ENCODE measurements at places on chromosomes 2 and 18.

GRCh38 chr2:68741238-68741637, 6.6 kb downstream of the ARHGAP25 start:
- DNase-seq, result no peak

DNA sequence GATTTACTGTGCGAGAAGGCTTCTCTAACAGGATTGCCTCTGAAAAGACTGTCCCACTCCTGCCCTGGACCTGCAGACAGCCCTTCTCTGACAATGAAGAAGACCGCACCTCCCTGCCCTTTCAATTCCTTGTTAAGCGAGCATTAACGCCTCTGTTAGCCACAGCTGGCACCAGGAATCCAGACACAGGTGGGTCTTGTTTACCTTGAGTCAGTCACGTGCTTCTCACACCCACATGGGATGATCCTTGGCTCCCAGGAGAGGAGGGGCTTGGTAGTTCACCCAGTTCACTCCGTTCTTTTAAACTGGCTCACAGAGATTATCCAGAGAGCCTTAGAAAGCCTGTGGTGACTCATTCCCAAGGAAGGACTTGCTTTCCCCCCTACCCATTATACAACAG, 410.5 kb upstream of the MEIS1 start:
- DNase-seq, result no peak

DNA sequence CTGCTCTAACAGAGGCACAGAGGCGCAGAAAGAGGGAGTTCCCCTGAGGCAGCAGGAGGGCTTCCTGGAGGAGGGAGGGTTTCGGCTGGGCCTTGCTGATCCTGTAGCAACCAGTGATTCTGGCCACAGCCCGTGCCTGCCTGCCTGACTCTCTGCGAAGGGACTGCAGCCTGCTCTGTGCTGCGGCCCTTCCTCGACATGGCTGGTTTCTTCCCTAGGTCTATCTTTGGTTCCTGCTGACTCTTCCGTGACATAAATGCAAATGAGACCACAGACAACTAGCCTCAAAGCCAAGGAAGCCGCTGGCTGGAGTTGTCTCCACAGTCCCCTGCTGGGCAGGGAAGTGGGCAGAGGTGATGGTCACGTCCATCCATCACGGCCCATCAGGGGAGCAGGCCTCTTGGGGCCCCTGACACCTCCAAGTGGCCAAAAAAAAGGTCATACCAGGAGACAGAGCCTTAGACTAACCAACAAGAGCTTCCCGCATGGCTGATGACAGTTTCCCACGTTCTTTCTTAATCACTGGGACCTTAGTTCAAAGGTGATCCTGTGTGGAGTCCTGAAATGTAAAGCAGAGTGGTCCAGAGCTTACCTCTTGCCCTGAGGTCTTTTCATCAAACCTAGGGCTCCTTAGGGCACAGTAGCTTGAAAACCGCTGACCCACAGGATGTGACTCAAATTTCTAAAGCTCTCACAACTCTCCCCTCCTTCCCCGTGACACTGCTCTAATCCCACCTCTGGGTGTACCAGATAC, 55.3 kb downstream of the HS1BP3 start:
- DNase-seq, result no peak

DNA sequence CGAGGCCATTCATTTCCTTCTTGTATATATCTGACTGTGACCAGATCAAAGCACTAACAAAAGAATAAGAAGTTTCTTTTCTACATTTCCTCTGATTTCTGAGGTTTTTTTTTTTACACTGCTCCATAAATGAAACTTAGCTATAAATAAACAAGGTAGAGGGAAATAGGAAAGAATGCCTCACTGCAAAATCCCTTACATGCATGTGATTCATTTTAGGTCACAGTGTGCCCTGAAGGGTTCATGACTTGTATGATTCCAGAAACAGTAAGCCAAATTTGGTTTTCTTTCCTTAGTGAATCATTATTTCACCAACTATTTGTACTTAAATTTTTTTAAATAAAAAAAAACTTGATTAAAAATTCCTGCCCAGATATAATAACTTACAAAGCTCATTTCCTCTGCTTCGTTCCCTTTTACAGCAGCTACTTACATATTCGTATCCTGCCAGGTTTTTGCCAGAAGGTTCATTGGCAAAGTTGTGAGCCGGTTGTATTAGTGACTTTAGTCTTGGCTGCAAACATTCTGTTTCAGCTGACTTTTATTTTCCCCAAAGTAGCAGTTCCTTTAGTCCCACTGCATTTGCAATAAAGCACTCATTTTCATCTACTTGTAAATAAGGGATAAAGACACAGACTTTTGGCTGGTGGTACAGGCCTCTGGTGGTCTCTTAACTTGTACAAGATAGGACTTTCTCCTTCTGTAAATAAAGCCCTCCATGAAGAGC, 58.6 kb downstream of the LRP2 start:
- DNase-seq, result no peak
